ENCODE measurements at places on chromosomes 3 and 15.

DNA sequence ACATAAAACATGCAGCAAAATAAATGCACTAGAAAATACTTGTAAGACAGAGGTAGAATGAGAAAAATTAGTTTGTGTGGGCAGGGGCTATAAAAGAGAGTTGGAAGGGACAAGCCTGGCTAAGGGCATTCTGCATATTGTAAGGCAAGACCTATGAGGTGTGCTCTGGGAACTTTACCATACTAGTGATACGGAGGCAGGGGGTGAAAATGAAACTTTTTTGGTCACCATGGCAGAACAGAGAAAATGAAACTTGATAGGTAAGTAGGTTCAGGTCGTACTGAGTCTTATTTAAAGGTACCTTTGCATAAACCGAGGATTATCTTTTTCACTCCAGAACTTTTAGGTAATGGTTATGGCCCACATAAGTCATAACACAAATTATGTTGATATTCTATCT lies 74.7 kb upstream of the ACKR4 start:
- DNase-seq = no peak

- DNase-seq = peak; percentile 63
Observed at GRCh38 chr3:100782906-100783305, 73.6 kb downstream of the TFG start.

DNA sequence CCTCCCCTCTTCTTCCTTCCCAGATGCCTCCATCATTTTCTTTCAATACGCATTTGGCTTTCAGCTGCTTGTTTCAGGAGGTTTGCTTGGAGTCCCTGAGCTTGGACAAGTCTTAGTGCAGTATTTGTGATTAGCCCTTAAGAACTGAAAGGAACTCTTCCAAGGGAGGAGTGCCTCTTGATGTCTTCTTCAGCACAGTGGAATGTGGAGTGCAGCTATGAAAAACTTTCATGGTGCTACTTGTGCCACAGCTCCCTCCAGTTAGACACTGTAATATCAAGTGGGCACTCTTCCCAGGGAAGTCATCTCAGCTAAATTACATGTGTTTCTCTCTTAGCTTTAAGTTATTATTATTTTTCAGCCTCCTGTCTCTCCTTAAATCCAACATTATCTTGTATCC lies 173.1 kb downstream of the NECTIN3 start:
- peak; percentile 9 for DNase-seq

- DNase-seq = no peak
Observed at GRCh38 chr3:194492001-194492400, 5.2 kb upstream of the ATP13A3 start.

- DNase-seq = peak; percentile 46
Observed at GRCh38 chr15:64426845-64427465, 33.4 kb upstream of the ZNF609 start.

DNA sequence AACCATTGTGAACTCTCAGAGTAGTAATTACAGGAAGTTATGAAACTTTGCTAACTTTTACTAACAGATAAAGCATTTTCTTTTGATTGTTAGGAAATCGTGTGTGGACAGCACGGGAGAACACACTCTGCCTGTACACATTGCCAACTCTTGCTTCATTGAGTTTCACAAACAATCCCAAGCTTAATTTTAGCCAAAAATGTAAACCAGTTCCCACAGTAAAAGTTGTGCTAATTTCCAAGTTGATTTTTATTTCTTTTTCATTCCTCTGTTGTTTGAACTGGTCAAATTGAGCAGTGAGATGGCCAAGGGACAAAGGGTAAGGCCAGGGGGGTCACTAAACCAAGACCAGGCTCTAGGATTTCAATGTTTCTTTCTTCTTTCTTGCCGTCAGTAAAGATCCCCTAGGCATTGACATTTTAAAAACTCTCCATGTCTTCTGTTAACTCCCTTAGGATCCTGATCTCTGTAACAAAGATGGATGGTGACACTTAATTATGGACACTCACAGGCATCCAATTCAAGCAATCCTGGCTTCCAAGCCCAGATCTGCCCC lies 414.9 kb downstream of the RBMS3 start:
- peak; percentile 82 for DNase-seq

DNA sequence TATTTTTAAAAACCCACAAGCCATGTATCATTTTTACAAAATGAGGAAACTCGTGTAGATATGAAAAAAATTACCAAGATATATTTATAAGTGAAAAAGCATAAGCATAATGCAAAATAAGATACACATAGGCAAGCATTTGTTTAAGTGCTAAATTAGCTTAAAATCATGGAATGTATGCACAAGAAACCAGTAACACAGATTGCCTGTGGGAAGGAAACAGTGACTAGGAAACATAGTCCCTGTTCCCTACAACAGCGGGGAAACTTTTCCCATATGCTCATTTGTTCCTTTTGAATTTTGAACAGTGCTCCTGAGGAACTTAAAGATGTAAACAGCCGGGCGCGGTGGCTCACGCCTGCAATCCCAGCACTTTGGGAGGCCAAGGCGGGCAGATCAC lies 169.5 kb downstream of the PDE8A start:
- DNase-seq = no peak

- DNase-seq = no peak
Observed at GRCh38 chr3:160691151-160691550, 14.2 kb downstream of the ARL14 start.

DNA sequence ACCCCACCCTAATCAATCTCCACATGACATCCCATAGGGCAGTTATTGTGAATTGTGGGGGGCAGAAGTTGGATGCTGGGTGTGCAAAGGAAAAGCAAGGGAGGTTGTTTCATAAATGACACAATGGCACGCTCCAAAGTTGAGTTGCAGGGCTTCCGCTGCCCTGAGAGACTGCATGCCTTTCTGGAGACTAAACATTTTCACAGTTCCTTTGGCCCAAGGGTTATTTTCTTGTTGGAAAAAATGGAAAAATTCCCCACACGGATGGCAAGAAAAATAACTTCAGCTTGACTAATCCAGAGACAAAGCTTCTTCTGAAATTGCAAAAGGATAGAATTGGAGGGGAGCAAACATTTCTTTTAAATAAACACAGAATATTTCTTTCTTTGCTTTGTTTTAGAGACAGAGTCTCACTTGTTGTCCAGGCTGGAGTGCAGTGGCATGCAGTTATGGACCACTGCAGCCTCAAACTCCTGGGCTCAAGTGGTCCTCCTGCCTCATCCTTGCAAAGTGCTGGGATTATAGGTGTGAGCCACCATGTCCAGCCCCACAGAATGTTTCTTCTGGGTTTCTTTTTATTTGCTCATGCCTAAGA lies 19.1 kb upstream of the TPM1 start:
- DNase-seq = peak; percentile 86

GRCh38 chr3:25513642-25514266 lies 85.7 kb downstream of the RARB start:
- no peak for DNase-seq

DNA sequence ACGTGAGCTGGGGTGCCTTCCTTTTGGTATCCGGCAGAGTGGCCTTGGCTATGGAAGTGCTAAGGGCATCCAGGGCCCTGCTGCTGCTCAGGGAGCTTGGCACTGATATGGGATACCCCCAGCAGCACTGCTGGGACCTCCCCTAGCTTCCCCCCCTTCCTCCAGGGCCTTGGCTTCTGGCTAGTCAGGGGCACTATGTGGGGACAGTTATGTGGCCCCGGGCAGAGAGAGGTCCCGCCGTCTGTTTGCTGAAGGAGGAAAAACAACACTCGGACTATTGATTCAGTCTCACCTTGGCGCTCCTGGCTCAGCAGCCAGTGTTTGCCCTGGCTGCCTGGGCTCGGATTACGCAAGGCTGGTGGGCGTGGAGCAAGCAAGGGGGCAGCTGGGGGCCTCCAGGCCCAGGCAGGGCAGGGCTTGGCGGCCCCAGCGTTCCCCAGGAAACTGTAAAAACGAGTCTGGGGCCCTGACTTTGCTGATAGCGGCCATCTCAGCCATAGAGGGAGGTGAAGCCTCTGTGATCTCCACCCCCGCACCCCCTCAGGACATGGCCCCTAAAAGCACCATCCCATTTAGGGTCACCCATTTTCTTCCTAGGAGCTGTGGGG lies 5.7 kb downstream of the FURIN start:
- no peak for DNase-seq

GRCh38 chr3:191066669-191067068 lies 132.4 kb upstream of the OSTN start:
- peak; percentile 27 for DNase-seq

DNA sequence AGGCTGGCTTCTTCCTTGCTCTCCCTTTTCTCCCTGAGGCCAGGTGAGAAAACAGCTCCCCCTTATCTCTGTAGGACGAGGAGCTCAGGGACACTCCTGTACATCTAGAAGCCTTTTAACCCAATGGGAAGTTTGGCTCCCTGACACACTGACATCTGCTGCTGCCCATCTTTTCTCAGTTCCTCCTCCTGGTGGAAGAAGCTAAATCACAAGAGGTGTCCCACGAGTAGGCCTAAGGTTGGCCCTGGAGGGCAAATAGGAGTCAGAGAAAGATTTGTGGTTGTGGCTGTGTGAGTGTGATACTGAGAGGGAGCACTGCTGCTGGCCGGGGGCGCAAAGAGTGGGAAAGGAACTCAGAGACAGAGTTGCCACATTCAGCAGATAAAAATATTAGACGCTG lies 49.5 kb downstream of the ARHGAP31 start:
- DNase-seq = no peak

DNA sequence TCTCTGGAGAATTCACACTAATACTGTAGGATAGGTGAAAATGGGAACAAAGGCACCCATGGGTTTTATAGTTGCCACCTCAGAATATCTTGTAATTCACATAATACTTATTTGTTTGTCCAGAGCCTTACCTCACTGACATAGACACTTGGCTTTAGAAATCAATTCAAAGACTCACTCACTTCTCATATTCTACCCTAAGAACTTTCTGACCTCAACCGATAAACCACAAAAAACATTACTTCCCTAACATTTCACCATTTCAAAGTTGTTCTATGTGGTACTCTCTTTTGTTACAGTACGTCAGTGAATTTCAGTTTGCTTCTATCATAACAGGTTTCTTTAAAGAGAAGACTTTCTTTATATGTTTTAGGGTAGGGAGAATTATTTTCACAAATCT lies 359.3 kb downstream of the IGSF11 start:
- DNase-seq = no peak

DNA sequence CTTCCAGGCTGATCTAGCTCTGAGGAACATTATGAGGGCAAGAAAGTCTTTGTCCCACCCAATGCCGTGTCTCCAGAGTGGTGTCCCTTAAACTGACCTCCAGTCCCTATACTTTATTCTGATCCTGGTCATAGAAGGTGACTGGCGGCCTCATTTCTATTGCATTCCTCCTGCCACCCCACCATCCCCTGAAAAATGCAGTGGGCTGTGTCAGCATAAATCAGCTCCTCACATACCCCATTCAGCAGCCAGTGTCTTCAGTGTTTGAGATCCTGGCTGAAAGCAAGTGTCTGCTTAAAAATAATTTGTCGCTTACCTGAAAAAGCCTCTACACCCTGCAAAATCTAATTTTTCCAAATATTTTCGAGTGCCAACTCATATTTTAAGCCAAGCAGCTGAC lies 346.1 kb downstream of the FEZF2 start:
- no peak for DNase-seq

GRCh38 chr3:113912552-113913236 lies 35.1 kb upstream of the ZDHHC23 start:
- DNase-seq = peak; percentile 63

DNA sequence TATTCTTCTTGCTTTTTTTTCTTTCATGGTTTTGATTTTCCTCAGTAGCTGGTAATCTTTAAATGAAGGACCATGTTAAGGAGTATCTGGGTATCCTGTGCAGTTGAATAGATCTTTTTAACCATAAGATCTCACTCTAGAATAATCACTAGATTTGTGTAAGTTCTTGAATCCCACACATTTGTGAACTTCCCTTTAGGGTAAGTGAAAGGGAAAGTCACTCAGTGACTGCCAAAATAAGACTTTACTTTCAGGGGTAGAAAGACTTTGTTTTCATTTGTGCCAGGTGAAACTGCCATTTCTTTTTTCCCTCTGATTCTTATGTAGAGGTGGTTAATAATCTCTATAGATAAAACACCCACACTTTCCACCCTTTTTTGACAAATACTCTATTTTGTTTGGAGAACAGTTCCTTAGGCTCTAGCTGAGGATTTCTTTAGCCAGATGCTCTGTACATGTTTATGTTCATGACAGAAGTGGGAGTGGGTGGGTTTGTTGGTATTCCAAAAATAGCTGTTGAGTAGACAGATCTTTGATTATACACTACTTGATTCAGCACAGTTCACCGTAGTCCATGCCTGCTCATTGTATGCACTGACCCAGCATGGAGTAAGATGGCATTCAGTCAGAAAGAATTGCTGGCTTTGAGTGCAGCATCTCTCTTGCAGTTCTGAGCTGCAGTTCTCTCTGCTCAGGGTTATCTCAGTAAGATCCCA lies 28.5 kb downstream of the LRRC49 start:
- DNase-seq = no peak

DNA sequence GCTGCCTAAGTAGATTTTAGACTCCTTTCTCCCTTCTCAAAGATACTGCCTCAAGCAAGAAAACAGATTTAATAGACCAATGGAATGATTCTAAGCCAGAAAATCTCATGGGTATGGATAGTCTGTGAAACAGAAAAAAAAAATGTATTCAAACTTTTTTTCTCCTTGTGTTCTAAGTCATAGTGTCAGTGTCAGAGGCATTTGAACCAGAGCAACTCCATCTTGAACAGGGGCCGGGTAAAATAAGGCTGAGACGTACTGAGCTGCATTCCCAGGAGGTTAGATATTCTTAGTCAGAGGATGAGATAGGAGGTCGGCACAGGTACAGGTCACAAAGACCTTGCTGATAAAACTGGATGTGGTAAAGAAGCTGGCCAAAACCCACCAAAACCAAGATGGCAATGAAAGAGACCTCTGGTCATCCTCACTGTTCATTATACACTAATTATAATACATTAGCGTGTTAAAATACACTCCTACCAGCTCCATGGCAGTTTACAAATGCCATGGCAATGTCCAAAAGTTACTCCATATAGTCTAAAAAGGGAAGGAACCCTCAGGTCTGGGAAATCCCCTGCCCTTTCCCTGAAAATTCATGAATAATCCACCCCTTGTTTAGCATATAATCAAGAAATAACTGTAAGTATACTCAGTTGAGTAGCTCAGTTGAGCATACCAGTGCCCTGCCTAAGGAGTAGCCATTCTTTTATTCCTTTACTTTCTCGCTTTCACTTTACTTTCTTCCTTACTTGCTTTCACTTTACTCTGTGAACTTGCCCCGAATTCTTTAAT lies 72.8 kb upstream of the GOLGA8B start:
- no peak for DNase-seq

DNA sequence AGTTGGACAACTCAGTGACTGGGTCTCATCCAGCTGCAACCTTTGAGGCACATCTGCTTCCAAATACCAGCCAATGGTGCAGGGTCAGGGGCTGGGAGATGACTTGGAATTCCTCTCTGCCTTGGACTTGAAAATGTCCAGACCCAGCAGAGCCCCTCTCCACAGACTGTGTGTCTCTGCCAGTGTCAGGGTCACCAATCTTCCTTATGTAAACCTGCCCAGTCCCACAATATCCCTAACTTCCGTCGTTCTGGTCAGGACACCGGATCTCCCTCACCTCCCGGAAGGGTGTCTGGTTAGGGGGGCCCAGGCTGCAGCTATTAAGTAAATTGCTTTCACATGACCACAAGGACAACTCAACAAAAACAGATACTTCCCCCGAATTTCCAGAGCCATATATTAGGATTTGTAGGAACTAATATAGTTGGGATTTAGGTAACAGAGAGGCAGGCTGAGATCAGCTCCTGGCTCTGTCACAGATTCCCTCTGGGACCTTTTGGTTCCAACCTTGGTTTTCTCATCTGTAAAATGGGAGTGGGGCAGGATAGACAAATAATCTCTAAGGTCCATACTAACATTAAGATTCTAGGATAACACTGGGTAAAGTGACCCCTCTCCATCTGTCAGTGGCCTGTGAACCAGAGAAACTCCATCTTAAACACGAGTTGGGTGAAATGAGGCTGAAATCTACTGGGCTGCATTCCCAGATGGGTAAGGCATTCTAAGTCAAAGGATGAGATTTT lies 30.8 kb downstream of the IGDCC3 start:
- no peak for DNase-seq

Data from fibroblast of skin of abdomen (primary cell).